ENCODE measurements at places on chromosomes 13 and 19. TPM values are rescaled to one million over a fixed set of nuclear protein-coding genes. Genes with fewer than 3 reads are reported as not detected.

- peaks cover 3% of the 10 kb centered on the region for H3K4me1 ChIP-seq
- H3K27me3 ChIP-seq, result no peaks in the 10 kb centered on the region
- no peak overlapping the region for H3K27ac ChIP-seq
- DNase-seq, result no peak
- no peaks in the 10 kb centered on the region for H3K36me3 ChIP-seq
Measured at GRCh38 chr19:18774782-18775444, 16.2 kb downstream of the COMP start.

DNA sequence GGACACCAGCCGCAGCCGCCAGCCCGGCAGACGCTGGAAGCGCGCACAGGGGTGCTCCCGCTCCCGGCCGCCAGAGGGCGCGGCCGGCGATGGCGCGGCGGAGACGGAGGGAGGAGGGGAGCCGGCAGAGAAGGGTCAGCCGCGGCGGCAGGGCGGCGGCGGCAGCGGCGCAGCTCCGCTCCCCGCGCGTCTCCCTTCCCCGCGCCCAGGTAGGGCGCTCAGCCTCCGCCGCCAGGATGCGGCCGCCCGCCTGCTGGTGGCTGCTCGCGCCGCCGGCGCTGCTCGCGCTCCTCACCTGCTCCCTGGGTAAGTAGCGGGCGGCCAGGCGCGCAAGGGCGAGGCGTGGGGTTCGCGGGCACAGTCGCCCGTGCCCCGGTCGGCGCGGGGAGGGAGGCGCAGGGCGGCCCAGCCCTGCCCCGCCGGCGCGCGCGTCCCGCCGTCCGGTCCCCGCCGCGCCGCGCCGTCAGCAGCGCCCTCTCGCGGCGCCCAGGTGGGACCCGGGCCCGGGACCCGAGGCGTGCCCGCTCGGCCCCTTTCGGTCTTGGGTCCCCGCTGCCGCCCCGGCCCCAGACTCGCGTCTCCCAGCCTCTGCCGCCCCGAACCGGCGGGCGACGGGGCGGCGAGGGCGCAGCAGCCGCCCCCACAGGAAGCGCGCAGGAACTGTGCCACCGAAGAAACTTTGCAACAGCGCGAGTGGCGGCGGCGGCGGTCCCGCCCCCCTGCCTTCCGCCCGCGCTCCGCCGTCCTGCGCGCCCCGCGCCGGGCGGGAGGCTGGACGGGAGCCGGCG is at the start of gene B3GLCT:
Gene B3GLCT (plus strand): TSS at position 127 of the 788 bp plus-strand sequence. CDS start 110 bp downstream, at position 237.
- peak within 1 kb of the TSS; percentile 68 for H3K27ac ChIP-seq
- H3K36me3 ChIP-seq, result no peaks in the 10 kb centered on the region
- DNase-seq, result peak; percentile 65
- H3K4me3 ChIP-seq, result peak within 1 kb of the TSS; percentile 83
- H3K4me1 ChIP-seq, result peaks cover 26% of the 10 kb centered on the region

Gene MBD3L3
- total RNA-seq, result not detected

GRCh38 chr19:33161201-33161600 is 29.3 kb downstream of the WDR88 start:
- DNase-seq, result no peak
- H3K4me1 ChIP-seq, result peaks cover 27% of the 10 kb centered on the region
- H3K36me3 ChIP-seq, result no peaks in the 10 kb centered on the region
- peak overlapping the region; percentile 50 for H3K27ac ChIP-seq

Gene FAM216B
- total RNA-seq, result not detected

GRCh38 chr19:45657520-45658167 is 10.4 kb upstream of the GIPR start:
- no peak overlapping the region for H3K27ac ChIP-seq
- H3K27me3 ChIP-seq, result no peaks in the 10 kb centered on the region
- no peaks in the 10 kb centered on the region for H3K36me3 ChIP-seq
- DNase-seq, result no peak

GRCh38 chr19:7480970-7481255 is 7.9 kb downstream of the PEX11G start:
- DNase-seq, result no peak
- H3K27ac ChIP-seq, result no peak overlapping the region
- no peaks in the 10 kb centered on the region for H3K27me3 ChIP-seq

DNA sequence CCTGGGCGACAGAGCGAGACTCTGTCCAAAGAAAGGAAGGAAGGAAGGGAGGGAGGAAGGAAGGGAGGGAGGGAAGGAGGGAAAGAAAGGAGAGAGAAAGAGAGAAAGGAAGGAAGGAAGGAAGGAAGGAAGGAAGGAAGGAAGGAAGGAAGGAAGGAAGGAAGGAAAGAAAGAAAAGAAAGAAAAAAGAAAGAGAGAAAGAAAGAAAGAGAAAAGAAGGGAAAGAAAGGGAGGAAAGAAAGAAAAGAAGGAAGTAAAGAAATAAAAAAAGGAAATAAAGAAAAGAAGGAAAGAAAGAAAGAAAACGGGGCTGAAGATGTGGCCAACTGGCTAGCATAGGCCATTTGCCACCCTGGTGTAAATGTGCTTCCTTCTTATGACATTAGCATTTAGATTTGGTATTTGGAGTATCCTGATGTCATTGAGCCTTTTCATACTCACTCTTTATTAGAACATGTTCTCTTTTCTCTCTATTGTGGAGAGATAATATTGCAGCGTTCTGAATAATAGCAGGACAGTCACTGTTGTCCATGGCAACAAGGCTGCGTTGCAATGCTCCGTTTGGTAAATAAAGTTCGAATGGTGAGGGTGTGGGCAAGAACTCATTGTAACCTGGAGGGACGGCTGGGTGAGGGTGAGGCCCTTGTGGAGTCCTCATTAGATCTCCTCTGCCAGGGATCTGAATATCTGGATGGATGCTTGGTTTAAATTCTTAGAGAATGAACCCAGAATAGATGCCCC is 173.9 kb upstream of the UBL3 start:
- DNase-seq, result no peak
- H3K27ac ChIP-seq, result no peak overlapping the region
- no peaks in the 10 kb centered on the region for H3K27me3 ChIP-seq
- no peaks in the 10 kb centered on the region for H3K4me1 ChIP-seq
- H3K4me3 ChIP-seq, result no peak overlapping the region

- no peaks in the 10 kb centered on the region for H3K4me1 ChIP-seq
- no peaks in the 10 kb centered on the region for H3K36me3 ChIP-seq
- H3K27ac ChIP-seq, result no peak overlapping the region
- no peak for DNase-seq
- H3K27me3 ChIP-seq, result peaks cover 6% of the 10 kb centered on the region
Measured at GRCh38 chr13:34853161-34853560, 88.9 kb upstream of the NBEA start.

GRCh38 chr13:68439817-68440216 is 1209.7 kb upstream of the PCDH9 start:
- no peaks in the 10 kb centered on the region for H3K4me1 ChIP-seq
- H3K27ac ChIP-seq, result no peak overlapping the region
- no peaks in the 10 kb centered on the region for H3K36me3 ChIP-seq
- no peak overlapping the region for H3K4me3 ChIP-seq
- DNase-seq, result no peak

- peaks cover 4% of the 10 kb centered on the region for H3K4me1 ChIP-seq
- DNase-seq, result peak; percentile 1
- no peak overlapping the region for H3K27ac ChIP-seq
- H3K27me3 ChIP-seq, result no peaks in the 10 kb centered on the region
- no peak overlapping the region for H3K4me3 ChIP-seq
Measured at GRCh38 chr13:113656003-113656588, 1.9 kb downstream of the ATP4B start.

- H3K36me3 ChIP-seq, result no peaks in the 10 kb centered on the region
- peaks cover 4% of the 10 kb centered on the region for H3K27me3 ChIP-seq
- H3K4me3 ChIP-seq, result no peak overlapping the region
- no peak for DNase-seq
Measured at GRCh38 chr19:1553415-1553814, 14.7 kb downstream of the MEX3D start.

DNA sequence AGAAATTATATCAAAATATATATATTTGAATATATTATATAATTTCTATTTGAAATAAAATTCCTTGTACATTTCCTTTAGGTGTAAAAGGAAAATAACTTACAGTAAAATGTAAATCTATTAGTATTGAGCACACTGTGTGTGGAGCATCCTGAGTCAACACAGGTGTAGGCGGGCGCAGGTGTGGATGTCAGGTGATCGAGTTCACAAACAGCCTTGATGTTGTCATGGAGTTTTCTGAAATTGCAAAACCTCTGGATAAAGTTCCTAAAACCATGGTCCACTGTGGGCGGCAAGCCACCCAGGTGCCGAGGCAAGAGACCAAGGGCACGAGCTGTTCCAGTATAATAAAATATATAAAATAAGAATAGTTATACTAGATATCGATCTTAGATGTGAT is 27.7 kb upstream of the MCF2L start:
- H3K36me3 ChIP-seq, result no peaks in the 10 kb centered on the region
- peaks cover 9% of the 10 kb centered on the region for H3K27me3 ChIP-seq
- H3K4me1 ChIP-seq, result peaks cover 7% of the 10 kb centered on the region
- no peak overlapping the region for H3K27ac ChIP-seq
- no peak for DNase-seq

DNA sequence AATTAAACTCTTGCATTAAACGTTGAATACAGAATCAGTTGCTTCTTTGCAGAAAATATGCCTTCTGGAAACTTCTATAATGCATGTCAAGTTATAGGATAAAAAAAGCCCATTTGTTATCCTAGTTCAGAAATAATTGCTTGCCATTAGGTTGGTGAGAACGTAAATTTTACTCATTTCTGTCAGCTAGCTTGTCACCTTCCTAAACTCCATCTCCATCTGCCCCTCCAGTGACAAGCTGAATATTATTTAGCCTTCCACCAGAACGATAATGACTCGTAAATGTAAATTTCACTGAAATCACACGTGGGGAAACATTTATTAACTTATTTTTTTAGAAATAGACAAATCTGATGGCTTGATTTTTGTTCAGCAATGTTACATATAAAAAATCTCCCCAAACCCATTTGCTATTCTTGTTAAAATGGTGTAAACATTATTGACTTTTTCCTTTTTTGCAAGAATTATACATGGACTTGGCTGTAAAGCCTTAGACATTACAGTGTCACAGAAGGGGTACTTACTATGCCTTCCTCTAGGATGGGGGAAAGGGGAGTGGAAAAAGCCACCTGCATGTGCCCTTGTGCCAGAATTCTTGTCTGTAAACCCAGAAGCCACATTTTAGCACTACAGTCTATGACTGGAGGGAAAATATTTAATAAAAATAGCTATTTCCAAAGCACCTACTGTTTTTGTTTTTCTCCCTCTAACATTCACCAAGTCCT is 326.8 kb downstream of the OXGR1 start:
- DNase-seq, result no peak
- no peak overlapping the region for H3K27ac ChIP-seq
- no peaks in the 10 kb centered on the region for H3K27me3 ChIP-seq
- H3K4me3 ChIP-seq, result no peak overlapping the region

Gene YIF1B
- total RNA-seq, result 56.0 TPM

GRCh38 chr19:18562086-18562485 is 4.4 kb downstream of the KXD1 start:
- H3K27me3 ChIP-seq, result no peaks in the 10 kb centered on the region
- H3K36me3 ChIP-seq, result peaks cover 20% of the 10 kb centered on the region
- H3K27ac ChIP-seq, result no peak overlapping the region
- no peak for DNase-seq
- H3K4me3 ChIP-seq, result no peak overlapping the region

Gene C1QTNF9B
- total RNA-seq, result not detected

DNA sequence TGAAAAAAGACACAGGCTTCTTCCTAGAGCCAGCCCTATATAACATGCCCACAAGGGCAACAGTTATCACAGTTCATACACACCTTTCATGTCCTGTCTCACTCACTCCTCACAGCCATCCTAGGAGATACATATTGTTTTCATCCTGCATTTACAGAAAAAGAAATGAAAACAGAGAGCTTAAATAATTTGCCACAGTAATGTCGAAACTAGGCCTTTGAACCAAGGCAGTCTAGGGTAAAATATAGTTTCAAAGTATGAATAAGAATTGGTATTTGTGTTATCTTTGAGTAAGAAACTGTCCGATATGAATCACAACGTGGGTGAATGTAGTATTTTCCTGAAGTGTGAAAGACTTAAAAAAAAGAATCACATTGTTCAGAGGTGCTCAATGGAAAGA is 26.8 kb downstream of the CLDN10 start:
- H3K4me1 ChIP-seq, result peaks cover 5% of the 10 kb centered on the region
- H3K4me3 ChIP-seq, result no peak overlapping the region
- peaks cover 3% of the 10 kb centered on the region for H3K27me3 ChIP-seq

Gene SIGLEC10
- total RNA-seq, result not detected

- H3K4me1 ChIP-seq, result peaks cover 22% of the 10 kb centered on the region
- peak; percentile 33 for DNase-seq
- H3K36me3 ChIP-seq, result peaks cover 3% of the 10 kb centered on the region
- H3K27me3 ChIP-seq, result peaks cover 49% of the 10 kb centered on the region
- H3K27ac ChIP-seq, result no peak overlapping the region
- peak overlapping the region; percentile 75 for H3K4me3 ChIP-seq
Measured at GRCh38 chr19:49442354-49442753, 1.0 kb upstream of the SLC17A7 start.

GRCh38 chr19:13118424-13119193 is 545 bp downstream of the NACC1 start:
- H3K4me3 ChIP-seq, result peak overlapping the region; percentile 75
- H3K27ac ChIP-seq, result peak overlapping the region; percentile 73
- DNase-seq, result peak; percentile 55

Gene LGALS4
- total RNA-seq, result not detected

DNA sequence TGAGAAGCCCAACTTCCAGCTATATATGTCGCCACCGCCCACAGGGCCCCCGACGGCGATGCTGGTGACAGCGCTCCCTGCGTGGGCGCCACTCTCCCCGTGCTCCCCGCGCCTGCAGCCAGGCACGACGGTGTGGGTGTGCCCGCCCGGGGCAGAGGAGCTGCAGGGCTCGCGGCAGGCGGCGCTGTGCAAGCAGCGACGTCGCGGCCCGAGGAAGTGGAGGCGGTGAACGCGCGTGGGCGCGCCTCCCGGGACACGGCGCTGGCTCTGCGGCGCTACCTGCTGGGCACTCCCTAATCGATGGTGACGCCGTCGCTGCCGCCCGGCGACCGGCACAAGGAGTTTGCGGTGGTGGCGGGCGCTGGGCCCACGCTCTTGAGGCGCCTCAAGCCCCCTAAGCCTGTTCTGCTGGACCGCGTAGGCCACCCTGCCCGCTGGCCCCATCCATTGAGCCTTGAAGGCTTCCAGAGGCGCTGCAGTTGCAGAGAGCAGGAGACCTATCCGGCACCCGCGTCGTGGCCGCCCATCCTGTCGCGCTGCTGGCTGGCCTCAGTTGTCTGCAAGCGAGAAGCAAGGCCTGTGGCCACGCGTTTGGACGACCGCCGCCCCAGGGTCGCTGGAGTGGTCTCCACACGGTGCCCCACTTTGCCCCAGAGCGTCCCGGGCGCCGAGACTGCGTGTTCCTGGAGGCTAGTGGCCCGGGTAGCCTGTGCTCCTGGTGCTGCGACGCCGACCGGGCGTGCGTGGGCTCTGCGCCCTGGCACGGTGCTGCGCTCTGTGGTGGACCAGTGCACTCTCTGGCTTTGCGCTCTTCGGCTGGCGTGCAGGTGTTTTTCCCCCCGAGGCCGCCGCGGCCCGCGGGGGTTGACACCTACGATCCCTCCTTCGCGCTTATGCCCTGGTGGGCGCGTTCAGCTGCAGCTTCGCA is 23.1 kb downstream of the LRFN3 start:
- H3K4me3 ChIP-seq, result peak overlapping the region; percentile 38
- DNase-seq, result peak; percentile 75
- no peak overlapping the region for H3K27ac ChIP-seq
- H3K27me3 ChIP-seq, result no peaks in the 10 kb centered on the region

- H3K4me1 ChIP-seq, result peaks cover 30% of the 10 kb centered on the region
- H3K27ac ChIP-seq, result no peak overlapping the region
- H3K27me3 ChIP-seq, result no peaks in the 10 kb centered on the region
- DNase-seq, result peak; percentile 80
- no peaks in the 10 kb centered on the region for H3K36me3 ChIP-seq
Measured at GRCh38 chr13:99086267-99087097, 108.6 kb upstream of the DOCK9 start.

Measured in activated naive CD4-positive, alpha-beta T cell treated with anti-CD3 and anti-CD28 coated beads for 36 hours (primary cell).